ENCODE measurements at places on chromosomes 6 and 20.
A peak's percentile ranks its signal among the peaks of the same experiment; 100 is the strongest.

- peak; percentile 59 for DNase-seq
Observed at GRCh38 chr6:21587961-21588480, 5.5 kb upstream of the SOX4 start.

DNA sequence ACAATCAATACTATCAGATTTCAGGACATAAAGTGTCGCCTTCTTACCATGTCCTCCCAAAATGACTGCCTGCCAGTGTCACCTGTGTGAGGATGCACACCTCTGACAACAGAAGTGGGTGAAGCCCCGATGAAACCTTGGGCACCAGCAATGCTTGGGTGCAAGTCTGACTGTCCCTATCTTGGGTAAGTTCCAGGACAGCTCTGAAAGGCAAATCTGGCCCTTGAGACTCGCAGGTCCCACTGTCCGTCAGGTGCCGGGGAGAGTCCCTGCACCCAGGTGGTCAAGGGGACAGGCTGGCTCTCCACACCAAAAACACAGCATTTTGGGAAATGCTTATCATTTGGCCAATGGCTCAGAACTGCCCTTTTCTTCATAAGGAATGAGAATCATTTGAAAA, 43.3 kb downstream of the EZR start:
- no peak for DNase-seq

GRCh38 chr6:151475653-151476523, 17.9 kb upstream of the CCDC170 start:
- DNase-seq = no peak

GRCh38 chr6:88119769-88120168, 46.4 kb downstream of the CNR1 start:
- DNase-seq = no peak

DNA sequence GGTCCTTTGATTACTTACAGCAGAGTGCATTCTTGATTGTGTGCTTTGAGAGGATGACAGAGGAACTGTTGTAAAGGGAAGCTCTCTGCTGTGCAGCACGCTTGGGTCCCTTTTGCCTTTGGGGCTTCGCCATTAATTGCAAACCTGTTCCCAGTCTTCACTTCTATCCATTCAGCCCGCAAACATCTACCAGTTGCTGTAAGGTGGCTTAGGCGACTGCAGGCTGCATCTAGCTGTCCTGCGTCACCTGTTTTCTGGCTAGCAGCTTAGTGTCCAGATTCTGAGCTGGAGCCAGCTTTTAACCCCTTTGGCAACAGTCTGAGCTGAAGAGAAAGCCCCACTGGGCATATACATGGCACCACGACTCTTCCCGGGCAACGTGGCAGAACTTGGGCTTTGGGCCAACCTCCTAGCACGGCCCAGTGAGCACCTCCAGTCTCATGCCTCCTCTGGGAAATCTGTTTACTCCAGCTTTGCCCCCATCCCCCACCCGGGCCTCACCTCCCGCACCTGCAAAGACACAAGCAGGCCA, 2.5 kb upstream of the FASTKD5 start:
- no peak for DNase-seq

DNA sequence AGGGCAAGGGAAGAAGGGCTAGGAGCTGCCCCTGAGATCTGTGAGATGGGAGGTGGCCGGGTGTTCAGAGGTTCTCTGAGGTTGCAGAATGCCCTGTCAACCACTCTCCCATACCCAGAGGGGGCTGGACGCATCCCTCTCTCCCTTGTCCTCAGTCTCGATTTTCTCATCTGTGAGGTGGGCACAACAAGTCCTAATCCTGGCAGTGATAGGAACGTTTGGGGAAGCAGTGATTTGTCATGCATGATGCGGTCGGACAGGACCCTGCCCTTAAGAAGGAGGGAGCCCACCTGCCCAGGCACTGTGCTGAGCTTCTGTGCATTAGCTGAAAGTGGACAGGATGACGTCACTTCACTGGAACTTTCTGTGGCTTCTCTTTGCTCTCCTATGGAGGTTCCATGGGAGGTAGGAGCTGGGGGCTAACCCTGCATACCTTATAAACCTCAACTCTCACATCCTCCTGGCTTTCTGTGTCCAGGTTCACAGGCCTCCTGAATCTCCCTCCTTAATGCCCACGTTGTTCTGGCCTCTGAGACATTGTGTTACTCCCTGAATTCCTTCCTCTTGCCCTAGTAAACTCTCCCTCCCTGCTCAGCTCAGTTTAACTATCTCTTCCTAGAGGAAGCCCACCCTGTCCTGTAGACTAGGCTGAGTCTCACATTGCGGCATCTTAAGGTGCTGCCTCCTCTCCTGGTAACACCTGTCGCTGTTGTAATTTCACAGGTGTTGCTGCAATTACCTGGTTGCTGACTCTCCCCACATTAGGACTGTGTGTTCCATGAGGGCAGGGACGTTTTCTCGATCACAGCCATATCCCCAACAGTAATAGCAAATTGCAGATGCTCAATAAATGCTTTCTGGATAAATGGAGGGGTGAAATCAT, 30.1 kb upstream of the CSNK2A1 start:
- no peak for DNase-seq

- no peak for DNase-seq
Observed at GRCh38 chr20:17227669-17228623, 1.1 kb downstream of the PCSK2 start.

GRCh38 chr6:3214898-3215297, 12.6 kb downstream of the TUBB2B start:
- no peak for DNase-seq

DNA sequence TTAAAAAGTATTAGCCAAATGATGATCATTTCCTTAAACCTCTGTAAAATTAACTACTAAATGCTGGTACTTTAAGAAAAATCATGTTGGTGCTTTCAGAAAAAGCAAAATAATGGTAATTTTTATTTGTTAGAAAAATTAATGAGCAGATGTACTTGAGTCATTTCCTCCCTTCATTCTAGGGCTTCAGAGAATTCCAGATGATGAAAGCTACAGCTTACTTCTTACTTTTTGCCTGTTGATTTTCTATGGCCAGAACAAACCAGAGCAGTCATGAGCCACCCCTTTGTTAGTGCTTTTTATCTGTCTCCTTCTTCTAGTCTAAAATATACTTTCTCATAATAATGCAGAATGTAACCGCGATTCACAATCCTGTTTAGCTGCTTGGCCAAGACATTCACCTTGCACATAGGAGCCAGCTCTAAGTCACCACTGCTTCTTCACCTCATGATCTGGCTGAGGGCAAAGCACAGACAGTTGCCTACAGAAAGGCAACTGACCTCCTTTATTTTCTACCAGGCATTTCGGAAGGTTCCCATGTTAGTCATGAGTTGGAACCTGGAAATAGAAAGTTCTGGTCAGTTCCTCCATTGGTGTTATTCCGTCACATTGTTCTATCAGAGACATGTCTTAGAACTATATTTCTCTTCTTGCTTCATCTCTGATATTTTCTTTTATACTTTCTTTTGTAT, 43.5 kb upstream of the TINAG start:
- DNase-seq = no peak

Measured in left cardiac atrium (tissue), 4 donors.